ENCODE measurements at places on chromosomes 3 and 15. TPM values are rescaled to one million over a fixed set of nuclear protein-coding genes. Genes with fewer than 3 reads are reported as not detected.

The VIPR1 gene
- 7.6 TPM for total RNA-seq

The FAM81A gene
- 0.97 TPM for total RNA-seq

The RTP3 gene
- total RNA-seq: not detected

GRCh38 chr15:31078471-31078870 is 23.1 kb downstream of the TRPM1 start:
- no peak for DNase-seq

GRCh38 chr3:108119398-108120104 is 28.7 kb upstream of the CD47 start:
- DNase-seq: no peak

DNA sequence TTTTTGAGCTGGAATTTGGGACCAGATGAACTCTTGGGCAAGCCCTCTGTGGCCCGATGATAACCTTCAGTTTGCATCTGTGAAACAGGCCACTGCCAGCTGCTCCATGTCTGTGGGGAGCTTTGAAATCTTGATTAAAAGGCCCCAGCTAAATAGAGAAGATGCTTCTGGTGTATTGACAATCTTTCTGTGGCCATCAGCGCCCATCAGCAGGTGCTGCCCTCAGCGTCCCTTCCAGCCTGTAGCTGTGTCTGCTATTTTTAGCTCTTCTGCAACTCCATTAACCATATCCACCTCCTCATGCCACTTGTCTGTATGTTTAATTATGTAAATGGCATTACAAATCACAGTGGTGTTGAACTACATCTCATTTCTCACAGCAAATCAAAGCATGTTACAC is 54.0 kb downstream of the CHCHD6 start:
- DNase-seq: no peak

DNA sequence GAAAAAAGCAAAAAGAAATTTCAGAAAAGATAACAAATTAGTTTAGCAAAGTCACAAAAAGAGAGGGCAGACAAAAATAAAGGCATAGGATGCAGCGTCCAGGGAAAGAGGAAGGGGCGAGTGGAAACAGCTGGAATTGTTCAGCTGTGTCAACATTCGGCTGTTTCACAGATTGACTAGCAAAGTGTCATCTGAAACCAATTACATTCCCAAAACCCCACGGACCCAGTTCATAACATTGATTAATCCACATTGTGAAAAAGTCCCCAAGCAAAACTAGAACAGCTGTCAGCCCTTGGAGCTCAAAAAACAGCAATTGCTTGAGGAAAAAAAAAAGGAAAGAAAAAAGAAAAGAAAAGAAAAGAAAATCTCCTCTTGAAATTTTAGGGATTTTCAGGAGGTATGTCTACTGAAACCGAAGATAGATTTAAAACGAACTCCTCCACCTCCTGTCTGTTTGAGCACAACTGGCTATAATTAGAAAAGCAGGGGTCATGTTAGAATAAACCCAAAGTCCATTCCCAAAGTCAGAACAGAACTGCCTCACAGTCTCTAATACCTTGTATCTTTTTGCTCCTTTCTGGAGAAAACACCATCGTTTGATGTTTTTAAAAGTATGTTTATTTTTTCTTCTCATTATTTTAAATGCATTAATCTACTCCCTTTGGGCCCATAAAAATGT is 159.6 kb downstream of the RORA start:
- no peak for DNase-seq

- DNase-seq: no peak
Measured at GRCh38 chr3:22908989-22909507, 294.1 kb upstream of the UBE2E2 start.

Data from aorta (tissue), 5 donors.